Astrocyte (in vitro differentiated cells and primary cell): ENCODE measurements at places on chromosomes 3 and 15. TPM values are rescaled to one million over a fixed set of nuclear protein-coding genes. Genes with fewer than 3 reads are reported as not detected.

- DNase-seq, result peak; percentile 15
These were observed 525.5 kb upstream of the BCHE start for GRCh38 chr3:166362698-166363097.

- DNase-seq, result no peak
These were observed 44.5 kb downstream of the NCEH1 start for GRCh38 chr3:172666181-172666872.

DNA sequence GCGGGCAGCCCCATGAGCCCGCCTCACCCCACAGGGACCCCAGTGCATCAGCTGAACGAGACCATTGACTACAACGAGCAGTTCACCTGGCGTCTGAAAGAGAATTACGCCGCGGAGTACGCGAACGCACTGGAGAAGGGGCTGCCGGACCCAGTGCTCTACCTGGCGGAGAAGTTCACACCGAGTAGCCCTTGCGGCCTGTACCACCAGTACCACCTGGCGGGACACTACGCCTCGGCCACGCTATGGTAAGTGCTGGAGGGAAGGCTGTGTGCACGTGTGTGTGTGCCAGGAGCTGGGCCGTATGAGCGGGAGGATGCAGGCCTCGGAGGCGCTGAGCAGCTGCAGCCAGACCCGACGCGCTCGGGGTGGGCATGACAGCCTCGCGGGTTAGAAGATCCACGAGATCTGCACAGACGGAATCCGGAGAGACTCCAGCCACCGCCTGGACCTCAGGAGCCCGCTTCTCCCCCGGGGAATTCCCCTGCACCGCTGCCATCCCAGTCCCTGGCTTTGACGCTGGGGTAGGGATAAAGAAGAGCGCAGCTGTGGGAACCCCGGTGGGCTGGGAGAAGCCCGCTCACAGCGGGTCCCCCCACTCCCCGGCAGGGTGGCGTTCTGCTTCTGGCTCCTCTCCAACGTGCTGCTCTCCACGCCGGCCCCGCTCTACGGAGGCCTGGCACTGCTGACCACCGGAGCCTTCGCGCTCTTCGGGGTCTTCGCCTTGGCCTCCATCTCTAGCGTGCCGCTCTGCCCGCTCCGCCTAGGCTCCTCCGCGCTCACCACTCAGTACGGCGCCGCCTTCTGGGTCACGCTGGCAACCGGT lies 2.6 kb downstream of the DUOXA2 start:
- no peak for DNase-seq

GRCh38 chr3:87766721-87767120 lies 292.1 kb downstream of the CGGBP1 start:
- DNase-seq, result no peak

GRCh38 chr15:35566991-35567390 lies 21.0 kb upstream of the DPH6 start:
- no peak for DNase-seq

Gene GOLGA8N
- total RNA-seq, result 3.0 and 5.0 TPM in 2 replicates
